ENCODE measurements at places on chromosomes 6 and 20. TPM values are rescaled to one million over a fixed set of nuclear protein-coding genes. Genes with fewer than 3 reads are reported as not detected.

The OPRL1 gene
- 1.6 TPM for total RNA-seq

The TAP2 gene
- total RNA-seq = 59.9 TPM

The TBC1D32 gene
- 13.8 TPM for total RNA-seq

The CLPSL1 gene
- not detected for total RNA-seq

The TRIM40 gene
- total RNA-seq = not detected

DNA sequence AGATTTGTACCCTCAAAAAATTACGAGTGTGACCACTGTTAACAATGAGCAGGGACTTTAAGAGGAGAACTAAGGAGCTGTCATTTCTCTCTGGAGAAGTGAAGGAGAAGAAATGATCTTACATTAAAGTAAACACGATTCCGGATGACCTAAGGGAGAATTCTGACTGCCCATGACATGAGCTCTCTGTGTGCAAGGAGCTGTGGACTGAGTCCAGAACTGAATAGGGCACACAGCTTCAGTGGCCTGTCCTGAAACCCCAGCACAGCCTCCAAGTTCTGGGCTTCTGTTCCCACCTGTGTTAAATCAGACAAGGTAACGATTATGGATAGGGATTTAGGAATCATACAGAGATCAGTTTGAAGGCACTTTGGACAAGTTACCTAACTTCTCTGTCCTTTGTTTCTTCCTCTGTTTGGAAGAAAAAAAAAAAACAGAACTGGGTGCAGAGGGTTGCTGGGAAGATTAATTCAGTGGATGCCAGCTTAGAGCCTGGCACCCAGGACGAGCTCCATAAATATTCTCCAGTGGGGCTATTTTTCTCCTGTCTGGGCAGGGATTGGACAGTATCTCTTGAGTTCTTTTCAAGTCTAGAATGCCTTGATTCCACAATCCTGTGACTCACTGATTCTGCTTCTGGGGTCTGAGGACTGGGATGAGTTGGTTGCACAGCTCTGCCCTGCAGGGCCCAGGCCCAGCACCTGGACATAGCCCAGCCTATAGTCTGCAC lies 65.7 kb downstream of the MRPL14 start:
- H3K4me1 ChIP-seq = peaks cover 18% of the 10 kb centered on the region
- DNase-seq = no peak
- H3K27me3 ChIP-seq = no peaks in the 10 kb centered on the region
- no peaks in the 10 kb centered on the region for H3K36me3 ChIP-seq
- no peak overlapping the region for H3K4me3 ChIP-seq
- H3K27ac ChIP-seq = no peak overlapping the region

- H3K4me1 ChIP-seq = no peaks in the 10 kb centered on the region
- no peaks in the 10 kb centered on the region for H3K36me3 ChIP-seq
- H3K27me3 ChIP-seq = 0 out of 2 replicates have a peak, but pooled peaks cover 5% of the 10 kb centered on the region
- no peak for DNase-seq
- H3K4me3 ChIP-seq = no peak overlapping the region
- no peak overlapping the region for H3K27ac ChIP-seq
These were observed 374.6 kb upstream of the SYNCRIP start for GRCh38 chr6:86017236-86017635.

DNA sequence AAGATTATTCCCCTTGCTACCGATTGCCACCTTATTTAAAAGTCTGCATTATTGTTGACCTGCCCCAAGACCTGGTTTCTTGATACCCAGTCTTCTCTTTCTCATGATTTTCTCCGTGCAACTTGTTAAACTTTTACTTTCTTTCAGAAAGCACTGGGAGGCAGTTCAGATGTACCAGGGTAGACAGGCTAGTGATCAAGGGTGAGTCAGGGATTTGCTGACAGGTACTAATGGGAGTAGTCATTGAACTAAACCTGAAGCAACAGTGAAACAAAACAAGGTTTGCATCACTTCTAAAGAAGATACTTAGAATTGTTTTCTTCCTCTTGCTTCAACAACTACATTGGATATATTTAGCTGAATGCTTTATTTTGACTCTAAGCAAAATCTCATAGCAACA lies 124.4 kb downstream of the KCNQ5 start:
- no peak for DNase-seq
- no peak overlapping the region for H3K27ac ChIP-seq
- no peaks in the 10 kb centered on the region for H3K4me1 ChIP-seq
- no peaks in the 10 kb centered on the region for H3K36me3 ChIP-seq
- peaks cover 13% of the 10 kb centered on the region for H3K27me3 ChIP-seq
- no peak overlapping the region for H3K4me3 ChIP-seq

- H3K4me3 ChIP-seq = no peak overlapping the region
- no peak for DNase-seq
- no peaks in the 10 kb centered on the region for H3K4me1 ChIP-seq
- no peaks in the 10 kb centered on the region for H3K36me3 ChIP-seq
These were observed 102.3 kb downstream of the DLL1 start for GRCh38 chr6:170188571-170189001.
